ENCODE measurements at places on chromosomes 13 and 19.

- no peak for DNase-seq
Observed at GRCh38 chr19:40692212-40692551, 1.7 kb upstream of the NUMBL start.

GRCh38 chr19:46201454-46202310, 27.9 kb upstream of the IGFL1 start:
- DNase-seq, result no peak

- DNase-seq, result no peak
Observed at GRCh38 chr19:16801600-16802013, 27.6 kb upstream of the SIN3B start.

DNA sequence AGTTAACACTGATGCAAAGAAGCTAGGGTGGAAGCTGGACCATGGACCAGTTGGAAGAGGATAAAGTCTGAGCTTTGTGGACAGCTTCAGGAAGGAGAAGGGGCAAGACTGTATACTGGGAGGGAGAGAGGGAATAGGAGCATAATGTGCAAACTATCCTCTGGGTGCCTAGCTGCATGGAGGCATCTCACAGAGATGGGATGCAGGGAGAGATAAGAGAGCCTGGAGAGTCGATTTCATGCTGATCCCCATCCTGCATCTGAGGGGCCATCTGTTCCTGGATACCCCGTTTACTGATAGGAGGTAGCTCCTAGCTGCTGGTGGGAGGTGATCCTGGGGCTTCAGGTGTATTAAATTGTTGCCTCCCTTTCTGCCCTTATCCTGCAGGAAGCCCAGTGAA, 8.8 kb downstream of the CYP4F3 start:
- no peak for DNase-seq

DNA sequence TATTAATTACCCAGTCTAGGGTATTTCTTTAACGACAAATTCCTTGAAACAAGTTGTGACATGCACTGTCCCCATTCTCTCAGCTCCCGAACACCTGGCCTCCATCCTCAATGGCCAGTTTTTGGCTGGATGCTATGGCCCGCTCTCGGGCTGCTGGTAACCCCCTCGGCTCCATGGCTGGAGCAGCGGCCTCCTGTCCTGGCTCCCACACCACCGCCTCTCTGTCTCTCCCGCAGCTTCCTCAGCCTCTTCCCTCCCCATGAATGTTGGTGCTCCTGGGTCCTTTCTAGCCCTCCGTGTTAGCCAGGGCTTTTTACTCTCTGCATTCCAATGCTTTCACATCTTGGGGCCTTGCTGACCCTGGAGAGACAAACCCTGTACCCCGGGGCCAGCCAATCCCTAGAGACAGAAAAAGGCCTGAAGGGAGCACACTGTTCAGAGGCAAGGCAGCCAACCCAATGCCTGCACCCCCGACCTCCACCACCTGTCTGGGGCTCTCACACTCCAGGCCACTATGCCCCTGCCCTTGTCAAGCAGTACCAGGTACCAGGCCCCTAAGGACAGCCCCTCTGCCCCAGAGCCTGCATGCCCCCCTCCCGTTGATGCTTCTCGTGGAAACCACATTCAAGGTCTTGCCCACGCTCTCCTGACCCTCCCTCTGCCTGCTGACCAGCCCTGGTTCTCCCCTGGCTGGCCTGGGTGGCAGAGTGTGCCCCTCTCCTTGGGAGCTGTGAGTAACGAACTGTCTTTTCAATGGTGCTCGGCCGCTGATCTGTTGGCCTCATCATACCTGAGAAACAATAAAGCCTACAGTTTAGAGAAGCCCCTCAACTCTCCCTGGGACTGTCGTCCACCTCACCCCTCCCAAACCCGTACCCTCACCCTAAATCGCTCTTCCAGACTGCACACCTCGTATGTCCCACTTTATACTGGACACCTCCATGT, 86.9 kb upstream of the GPR183 start:
- no peak for DNase-seq

GRCh38 chr13:97258801-97259200, 36.7 kb downstream of the MBNL2 start:
- DNase-seq, result no peak

DNA sequence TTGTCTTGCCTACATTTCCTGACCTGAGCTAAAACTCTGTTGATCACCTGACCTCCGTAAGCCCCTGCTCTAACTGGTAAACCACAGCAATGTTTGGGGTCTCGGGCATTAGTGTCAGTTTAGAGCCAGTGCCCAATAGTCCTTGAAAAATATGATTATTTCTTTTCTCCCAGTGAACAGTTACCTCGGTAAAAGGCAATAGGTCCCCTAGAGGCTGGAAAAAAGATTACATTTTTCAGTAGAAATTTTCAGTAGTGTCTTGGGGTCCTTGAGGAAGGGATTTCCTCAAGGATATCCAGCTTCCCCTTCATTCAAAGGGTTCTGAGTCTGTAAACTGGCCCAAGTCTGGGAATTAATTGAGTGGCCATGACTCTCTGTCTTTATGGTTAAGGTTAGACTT, 177.5 kb downstream of the SLC7A1 start:
- DNase-seq, result no peak

DNA sequence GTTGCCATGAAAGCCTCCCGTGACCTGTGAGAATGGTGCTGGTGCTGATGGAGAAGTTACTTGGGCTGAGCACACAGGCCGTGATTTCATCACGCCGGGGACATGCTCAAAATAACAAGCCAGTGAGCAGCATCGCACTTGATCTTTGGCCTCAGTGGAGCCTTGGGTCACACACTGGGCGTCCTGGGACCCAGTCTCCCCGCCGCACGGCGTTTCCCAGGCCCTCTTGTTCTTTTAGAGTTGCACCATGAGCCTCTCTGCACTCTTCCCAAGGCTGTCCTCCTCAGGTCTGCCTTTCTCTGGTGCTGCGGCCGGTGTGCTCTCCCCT, 9.5 kb upstream of the NDUFS7 start:
- DNase-seq, result no peak

DNA sequence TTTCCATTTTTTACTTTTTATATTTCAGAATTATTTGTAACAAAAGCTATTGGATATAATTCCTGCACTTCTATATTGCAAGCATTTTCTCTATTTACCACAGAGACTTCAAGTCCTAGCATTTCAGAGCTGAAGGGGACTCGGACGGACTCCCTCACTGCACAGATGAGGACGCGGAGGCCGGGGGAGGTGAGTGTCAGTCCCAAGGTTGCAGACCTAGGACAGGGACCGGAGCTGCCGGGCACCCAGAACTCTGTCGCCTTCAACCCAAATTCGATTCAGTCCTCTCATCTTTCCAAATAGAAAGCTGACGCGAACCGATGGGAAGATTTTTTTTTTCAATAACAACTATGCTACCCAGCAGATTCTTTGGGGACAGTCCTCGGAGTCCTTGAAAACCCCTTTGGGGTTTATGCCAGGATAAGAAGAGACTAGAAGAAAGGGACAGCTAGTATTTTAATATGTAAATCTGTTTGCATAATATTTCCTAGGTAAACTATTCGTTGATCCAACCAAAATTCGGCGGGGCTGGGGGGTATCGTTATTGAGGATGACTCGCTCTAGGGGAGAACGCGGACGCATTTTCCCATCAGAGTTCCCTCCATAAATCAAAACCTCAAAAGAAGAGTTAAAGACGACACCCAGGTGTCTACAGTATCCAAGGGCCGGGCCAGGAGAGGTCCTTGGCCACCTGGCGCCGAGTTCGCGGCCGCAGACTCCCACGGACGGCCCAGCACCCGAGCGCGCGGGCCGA, 803 bp downstream of the FLT3 start:
- DNase-seq, result no peak

DNA sequence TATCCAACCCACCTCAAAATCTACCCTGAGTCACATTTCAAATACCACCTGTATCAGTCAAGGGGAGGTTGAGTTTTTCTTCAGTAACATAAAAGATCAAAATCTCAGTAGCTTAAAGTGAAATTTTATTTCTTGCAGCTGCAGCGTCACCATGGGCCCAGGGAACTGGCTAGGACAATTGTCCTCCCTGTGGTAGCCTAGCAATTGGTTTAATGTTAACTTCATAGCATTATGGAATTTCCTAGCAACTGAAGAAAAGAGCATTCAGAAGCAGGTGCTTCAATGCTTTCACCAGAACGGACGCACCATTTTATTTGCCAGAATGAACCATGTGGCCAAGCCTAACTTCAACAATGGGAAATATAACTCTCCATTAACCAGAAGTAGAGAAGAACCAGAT, 359.3 kb upstream of the TSHZ3 start:
- DNase-seq, result no peak

- DNase-seq, result no peak
Observed at GRCh38 chr19:7833225-7834099, 3.4 kb downstream of the EVI5L start.

DNA sequence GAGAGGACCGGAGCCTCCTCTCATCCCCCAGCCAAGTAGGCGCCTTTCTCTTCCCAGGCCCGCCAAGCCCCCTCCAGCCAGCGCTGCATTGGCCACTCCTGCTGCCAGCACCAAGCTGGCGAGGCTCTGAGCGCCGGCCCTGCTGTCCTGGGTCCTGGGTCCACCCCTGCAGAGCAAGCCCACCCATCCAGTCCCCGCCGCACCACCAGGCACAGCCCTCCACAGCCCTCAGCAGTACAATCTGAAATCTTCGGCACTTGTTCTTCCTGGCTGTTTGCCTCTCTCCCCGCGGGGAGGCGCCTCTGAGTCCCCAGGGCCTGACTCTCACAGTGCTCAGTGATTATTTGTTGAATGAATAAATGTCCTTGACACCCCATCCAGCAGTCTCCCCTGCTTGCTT, 236.4 kb upstream of the SGCG start:
- DNase-seq, result no peak

DNA sequence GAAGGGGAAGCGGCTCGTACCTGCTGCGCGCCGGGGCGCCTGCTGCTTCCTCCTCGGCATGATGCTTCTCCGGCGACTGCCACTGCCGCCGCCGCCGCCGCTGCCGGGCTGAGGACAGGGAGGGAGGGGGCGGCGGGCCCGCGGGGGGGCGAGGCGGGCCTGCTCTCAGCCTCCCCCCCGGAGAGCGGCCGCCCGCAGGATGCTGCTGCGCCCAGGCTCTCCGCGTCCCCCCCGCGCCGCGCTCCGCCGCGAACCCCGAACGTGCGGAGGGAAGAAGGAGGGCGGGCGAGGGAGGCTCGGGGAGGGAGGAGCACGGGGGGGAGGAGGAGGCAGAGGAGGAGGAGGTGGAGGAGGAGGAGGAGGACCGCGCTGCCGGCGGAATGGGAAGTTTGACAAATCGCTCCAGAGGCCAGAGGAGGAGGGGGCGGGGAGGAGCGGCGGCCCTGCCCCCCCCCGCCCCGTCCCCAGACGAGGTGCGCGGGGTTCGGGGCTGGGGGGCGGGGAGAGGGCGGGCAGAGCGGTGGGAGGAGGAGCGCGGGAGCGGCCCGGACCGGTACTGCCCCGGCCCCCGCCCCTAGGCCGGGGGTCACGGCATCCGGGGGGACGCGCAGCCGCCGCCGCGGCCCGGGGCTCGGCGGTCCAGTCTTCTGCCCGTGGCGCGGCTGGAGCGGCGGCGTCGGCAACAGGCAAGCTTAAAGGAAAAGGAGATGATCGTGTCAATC, at the start of gene TSHZ3:
TSS of gene TSHZ3 (minus strand) at position 277 of the 722 bp plus-strand sequence. CDS start at position 60, 217 bp downstream.
- peak; percentile 78 for DNase-seq

DNA sequence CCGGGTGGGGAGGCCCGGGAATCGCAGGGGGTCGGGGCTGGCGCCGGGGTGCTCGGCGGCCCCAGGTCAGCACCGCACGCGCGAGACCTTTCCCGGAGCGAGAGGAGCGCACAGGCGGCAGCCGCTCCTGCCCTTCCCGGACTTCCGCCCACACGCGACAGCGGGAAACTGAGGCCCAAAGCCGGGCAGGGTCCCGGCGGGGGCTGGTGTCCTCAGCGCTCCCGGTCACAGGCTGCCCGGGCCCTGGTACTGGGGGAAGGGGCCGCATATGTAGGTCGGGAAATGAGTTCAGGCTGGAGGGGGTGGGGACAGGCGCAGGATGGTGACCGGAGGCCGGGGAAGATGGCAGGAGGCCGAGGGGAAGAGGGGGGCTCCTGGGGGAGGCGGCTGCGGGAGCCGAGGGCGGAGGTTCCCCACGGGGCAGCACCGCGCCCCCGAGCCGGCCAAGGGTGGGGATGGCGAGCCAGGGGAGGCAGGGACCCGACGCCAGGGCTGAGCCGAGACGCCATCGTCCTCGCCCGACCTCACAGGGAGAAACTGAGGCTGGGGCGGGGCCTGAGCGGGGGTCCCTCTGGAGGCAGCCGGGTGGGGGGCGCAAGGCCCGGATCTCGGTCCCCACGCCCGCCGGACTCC, 662 bp downstream of the CBARP start:
- no peak for DNase-seq

DNA sequence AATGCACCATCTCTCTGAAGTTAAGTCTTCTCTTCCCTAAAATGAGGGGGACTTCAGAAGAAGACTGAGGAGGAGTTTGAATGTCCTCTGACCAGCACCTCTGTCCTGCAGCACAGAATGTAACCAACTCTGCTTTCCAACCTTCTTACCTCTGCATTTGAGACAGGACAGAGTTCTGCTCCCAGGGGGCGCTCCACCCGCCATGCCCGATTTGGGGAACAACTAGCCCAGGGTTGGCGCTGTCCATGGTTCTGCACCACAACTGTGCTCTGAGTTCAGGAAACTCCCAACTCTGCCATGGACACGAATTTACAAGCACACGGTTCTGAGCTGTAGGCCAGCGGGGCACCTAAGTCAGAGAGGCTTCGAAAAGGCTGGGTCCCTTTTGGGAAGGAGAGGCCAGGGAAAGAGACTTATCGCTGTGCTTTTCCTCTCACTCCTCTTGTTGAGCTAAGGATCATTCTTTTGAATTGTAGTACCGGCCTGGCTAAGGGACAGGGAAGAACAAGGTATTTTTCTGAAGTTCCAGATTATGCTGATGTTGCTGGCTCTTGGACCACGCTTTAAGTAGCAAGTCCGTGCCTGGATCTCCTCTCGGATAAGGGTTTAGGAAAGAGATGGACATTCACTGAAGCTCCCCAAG, 22.2 kb downstream of the SIGLEC5 start:
- DNase-seq, result peak; percentile 1

DNA sequence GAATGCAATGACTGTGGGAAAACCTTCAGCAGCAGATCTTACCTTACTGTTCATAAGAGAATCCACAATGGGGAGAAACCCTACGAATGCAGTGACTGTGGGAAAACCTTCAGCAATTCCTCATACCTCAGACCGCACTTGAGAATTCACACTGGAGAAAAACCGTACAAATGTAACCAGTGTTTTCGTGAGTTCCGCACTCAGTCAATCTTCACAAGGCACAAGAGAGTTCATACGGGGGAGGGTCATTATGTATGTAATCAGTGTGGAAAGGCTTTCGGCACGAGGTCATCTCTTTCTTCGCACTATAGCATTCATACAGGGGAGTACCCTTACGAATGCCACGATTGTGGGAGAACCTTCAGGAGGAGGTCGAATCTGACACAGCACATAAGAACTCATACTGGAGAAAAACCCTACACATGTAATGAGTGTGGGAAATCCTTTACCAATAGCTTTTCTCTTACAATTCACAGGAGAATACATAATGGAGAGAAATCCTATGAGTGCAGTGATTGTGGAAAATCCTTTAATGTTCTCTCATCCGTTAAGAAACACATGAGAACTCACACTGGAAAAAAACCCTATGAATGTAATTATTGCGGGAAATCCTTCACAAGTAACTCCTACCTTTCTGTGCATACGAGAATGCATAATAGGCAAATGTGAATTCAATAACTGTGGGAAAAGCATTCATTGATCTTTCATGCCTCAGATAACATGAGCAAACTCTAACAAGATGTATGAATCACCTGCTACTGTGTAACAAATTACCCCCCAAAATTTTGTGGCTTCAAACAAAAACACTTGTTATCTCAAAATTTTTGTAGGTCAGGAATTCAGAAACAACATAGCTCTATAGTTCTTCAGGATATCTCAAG, 13.8 kb downstream of the ZNF557 start:
- peak; percentile 18 for DNase-seq

GRCh38 chr19:35845215-35846037, 6.9 kb downstream of the NPHS1 start:
- no peak for DNase-seq
